ENCODE measurements at places on chromosomes 5 and 9.
A peak's percentile ranks its signal among the peaks of the same experiment; 100 is the strongest.

DNA sequence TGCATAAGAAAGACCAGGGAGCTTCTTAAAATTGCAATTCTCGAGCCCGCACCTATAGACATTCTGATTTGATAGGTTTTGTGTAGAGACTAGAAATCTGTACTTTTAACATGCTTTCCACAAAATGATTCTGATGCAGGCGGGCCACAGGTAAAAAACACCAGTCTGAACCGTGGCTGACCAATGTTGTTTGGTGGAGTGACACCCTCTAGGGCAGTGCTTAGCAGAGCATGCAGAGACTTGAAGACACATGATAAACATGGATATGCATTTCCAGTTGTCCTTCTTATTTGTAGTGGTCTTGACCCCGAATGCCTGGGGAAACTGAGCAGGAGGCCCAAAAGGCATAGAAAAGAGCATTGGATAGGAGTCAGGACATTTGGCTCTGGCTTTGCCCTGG, 10.5 kb upstream of the COL15A1 start:
- no peak for DNase-seq

DNA sequence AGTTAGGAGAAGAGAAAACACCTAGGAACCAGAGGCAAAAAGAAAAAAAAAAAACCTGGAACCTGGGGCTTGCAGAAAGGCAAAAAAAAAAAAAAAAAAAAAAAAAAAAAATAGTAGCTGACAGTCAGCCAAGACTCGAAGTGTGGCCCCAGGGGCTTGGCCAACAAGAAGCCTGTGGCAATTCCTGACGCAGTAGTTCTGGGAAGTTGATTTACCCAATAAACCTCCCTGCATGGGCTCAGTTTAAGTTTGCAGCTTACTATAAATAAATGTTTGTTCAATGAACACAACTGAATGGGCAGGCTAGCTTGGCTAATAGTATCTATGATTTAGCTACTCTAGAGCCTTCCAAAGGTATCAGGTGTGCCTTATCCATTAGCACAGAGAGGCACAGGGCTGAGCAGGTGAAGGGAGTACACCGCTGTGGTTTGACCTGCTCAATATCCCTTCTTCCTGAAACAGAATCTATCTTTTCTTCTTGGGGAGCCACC, 21.3 kb upstream of the GLRX start:
- no peak for DNase-seq

DNA sequence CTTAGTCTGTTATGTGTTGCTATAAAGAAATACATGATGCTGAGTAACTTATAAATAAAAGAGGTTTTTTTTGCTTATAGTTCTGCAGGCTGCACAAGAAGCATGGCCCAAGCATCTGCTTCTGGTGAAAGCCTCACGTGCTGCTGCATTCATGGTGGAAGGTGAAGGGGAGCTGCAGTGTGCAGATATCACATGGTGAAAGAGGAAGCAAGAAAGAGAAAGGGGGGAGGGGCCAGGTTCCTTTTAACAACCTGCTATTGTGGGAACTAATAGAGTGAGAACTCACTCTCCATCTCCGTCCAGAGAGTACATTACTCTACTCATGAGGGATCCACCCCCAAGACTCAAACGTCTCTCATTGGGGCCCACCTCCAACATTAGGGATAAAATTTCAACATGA, 12.5 kb upstream of the PARP8 start:
- DNase-seq, result no peak

GRCh38 chr5:81021951-81022687, 62.0 kb downstream of the RASGRF2 start:
- no peak for DNase-seq

- DNase-seq, result no peak
Observed at GRCh38 chr5:10746711-10747110, 14.3 kb downstream of the DAP start.

DNA sequence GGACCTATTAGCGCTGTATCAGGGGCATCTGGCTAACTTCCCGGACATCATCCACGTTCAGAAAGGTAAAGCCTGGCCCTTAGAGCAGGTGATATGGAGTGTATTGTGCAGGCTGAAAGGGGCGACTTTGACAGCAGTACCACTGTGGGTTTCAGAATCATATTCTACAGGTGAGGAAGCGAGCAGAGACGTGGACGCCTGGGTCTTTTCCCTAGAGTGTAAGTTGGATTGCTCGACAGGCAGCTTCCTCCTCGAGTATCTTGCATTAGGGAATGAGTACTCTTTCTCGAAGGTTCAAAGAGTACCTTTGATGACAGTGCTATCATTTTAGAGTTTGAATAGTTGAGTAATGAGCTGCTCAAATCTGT, 1.9 kb downstream of the SNX18 start:
- DNase-seq, result no peak

GRCh38 chr5:5078009-5078897, 61.9 kb upstream of the ADAMTS16 start:
- DNase-seq, result no peak

GRCh38 chr5:55027595-55027994, 3.5 kb downstream of the GZMK start:
- no peak for DNase-seq

- no peak for DNase-seq
Observed at GRCh38 chr9:79759460-79759859, 187.7 kb downstream of the TLE4 start.

DNA sequence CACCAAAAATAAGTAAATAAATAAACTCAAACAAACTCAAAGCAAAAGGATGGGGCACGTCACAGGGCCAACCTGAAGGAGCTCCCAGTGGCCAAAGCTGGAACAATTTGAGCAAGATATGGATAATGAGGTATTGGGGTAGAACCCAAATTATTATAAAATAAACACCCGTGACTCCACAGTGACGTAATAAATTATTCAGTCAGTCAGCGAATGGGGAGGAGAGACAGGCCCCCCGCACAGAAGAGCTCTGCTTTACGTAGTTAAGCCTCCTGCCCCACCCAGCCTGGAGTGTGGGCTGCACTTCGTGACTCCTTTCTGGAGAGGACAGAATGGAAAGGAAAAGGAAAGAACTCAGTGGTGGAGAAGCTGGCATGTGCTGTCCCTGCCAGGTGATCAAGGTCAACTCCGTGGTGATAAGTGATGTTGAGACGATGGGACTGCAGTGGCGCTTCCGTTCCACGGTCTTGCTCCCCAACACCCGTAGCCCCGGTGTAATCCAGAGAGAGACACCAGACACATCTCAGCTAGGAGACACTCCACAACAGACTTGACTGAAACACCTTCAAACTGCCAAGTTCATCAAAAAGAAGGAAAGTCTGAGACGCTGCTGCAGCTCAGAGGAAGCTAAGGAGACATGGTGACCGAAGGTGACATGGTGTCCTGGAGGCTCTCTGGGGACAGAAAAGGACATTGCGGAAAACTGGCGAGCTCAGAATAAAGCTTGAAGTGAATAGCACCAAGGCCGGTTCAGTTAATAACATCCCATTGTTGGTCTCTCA, 83.3 kb upstream of the COL5A1 start:
- DNase-seq, result no peak

- no peak for DNase-seq
Observed at GRCh38 chr9:137232510-137232909, 1.8 kb downstream of the SLC34A3 start.

GRCh38 chr9:70601000-70601951, 186.8 kb upstream of the KLF9 start:
- no peak for DNase-seq

- DNase-seq, result peak; percentile 73
Observed at GRCh38 chr5:96807075-96807654, 580 bp downstream of the ERAP1 start.

GRCh38 chr5:10565785-10566542, 2.1 kb downstream of the ANKRD33B start:
- DNase-seq, result no peak

- DNase-seq, result no peak
Observed at GRCh38 chr9:124725068-124725452, 46.1 kb downstream of the NR6A1 start.

GRCh38 chr9:19411316-19411715, 2.5 kb downstream of the ACER2 start:
- no peak for DNase-seq

- DNase-seq, result no peak
Observed at GRCh38 chr9:109683521-109683920, 96.5 kb upstream of the PALM2AKAP2 start.

DNA sequence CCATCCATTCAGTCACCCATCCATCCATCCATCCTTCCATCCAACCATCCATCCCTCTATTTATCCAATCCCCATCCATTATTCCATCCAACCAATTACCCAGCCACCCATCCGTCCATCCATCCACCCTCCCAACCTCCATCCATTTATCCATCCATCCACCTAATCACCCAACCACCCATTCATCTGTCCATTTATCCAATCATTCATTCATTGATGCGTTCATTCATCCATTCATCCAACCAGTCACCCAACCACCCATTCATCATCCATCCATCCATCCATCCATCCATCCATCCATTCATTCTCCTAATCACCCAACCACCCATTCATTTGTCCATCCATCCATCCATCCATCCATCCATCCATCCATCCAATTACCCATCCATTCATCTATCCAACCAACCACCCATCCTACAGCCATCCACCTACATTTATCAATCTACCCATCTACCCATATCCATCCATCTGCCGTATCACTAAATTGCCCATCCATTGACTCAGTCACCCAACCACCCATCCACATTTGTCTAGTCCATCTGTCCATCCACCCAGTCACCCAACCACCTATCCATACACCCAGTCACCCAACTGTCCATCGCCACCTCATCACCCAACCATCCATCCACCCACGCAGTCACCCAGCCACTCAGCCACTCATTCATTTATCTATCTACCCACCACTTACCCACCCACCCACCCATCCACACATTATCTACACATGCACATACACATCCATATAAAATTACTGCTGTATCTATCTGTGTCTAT, 165.4 kb downstream of the TRIO start:
- no peak for DNase-seq

DNA sequence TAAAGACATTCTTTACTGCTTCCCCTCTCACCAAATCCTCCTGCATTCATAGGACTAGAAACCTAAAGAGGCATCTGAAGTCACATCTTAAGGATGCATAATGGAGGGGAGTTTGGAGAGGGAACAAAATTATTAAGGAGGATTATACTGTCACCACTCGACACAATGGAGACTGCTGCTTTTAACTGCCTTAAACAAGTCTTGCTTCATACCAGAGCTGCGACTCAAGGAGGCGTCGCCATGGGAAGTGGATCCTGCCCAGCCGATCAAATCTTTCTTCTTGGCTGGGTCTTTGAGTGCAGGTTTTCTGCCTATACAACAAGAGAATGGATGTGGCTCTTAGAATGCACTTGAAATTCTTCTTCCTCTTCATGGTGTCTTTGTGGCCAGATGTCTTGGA, 66.7 kb upstream of the FOXE1 start:
- DNase-seq, result no peak

DNA sequence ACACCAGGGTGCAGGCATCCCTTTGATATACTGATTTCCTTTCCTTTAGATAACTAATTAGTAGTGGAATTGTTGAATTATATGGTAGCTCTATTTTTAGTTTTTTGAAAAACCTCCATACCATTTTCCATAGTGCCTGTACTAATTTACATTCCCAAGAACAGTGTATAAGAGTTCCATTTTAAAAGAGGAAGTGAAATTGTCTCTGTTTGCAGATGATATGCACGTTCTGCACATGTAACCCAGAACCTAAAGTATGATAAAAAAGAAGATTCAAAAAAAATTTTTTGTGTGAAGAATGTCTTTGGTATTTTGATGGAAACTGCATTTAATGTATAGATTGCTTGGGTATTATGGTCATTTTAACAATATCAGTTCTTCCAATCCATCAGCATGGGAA, 424.0 kb upstream of the CCNH start:
- DNase-seq, result no peak

- DNase-seq, result no peak
Observed at GRCh38 chr5:135667673-135668072, 88.9 kb upstream of the CXCL14 start.

- no peak for DNase-seq
Observed at GRCh38 chr5:161086461-161086860, 234.4 kb upstream of the ATP10B start.

- DNase-seq, result no peak
Observed at GRCh38 chr9:88182501-88182900, 44.2 kb upstream of the SPATA31C2 start.

- DNase-seq, result no peak
Observed at GRCh38 chr5:134435560-134435959, 23.9 kb upstream of the CDKN2AIPNL start.

GRCh38 chr5:133202066-133202665, 150.4 kb downstream of the HSPA4 start:
- no peak for DNase-seq

DNA sequence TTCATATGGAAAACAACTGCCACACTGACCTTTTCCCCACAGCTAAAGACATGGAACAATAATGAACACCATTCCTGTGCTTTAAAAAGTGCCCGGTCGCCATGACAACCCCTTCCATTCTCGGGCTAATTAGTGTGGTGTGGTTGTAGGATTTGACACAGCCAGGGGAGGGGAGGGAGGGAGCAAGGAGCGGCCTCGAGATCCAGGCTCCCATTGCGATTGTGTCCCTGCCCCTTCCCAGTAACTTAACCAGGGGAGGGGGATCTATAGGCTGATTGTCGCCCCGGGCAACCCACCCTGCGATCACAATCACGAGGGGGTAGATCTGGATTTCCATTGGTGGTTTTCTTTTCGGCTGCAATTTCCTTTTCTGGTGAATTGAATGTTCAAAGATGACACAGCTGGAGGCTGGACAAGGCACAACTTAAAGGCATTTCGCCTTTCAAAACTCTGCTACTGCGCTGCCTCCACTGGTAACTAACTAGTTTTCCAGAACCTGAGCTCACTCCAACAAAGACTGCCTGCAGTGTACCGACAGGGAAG, 96.7 kb upstream of the RETREG1 start:
- peak; percentile 70 for DNase-seq

DNA sequence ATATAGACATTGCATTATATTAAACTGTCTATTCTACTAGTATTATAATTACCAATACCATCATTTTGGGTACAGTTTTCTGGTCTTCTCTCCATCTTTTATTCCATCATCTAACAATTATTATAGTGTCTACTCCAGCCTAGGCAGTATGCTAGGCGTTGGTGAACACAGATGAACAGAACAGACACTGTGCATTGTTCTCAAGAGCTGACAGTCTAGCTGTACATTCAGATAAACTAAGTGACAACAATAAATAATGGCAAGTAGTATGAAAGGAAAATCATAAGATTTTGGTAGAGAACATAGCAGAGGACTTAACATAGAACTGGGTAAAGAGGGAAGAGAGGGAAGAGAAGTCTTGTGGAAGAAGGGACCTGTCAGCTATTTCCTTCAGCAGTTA, 12.5 kb upstream of the SGCD start:
- no peak for DNase-seq

DNA sequence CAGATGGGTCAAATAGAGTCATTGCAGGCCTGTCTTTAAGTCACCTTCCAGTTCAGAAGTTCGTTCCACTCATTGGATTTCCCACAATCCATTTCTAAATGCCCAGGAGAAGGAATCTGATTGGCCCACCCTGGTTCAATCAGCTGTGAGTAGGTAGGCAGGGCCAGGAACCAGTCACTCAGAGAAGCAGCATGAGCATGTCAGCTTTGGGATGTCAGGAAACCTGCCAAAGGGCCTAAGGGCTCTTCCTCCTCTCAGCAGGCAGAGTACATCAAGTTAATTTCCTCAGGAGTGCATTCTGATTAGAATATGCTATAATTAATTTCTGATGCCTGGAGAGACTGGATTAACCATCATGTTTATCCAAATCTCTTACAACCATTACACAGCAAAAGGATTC, 412.9 kb upstream of the CCNH start:
- DNase-seq, result no peak

- no peak for DNase-seq
Observed at GRCh38 chr5:72785801-72786200, 30.7 kb upstream of the TNPO1 start.
